ENCODE measurements at places on chromosomes 2 and 18.

- no peak for DNase-seq
These were observed 19.1 kb downstream of the KCNE4 start for GRCh38 chr2:223071139-223071538.

DNA sequence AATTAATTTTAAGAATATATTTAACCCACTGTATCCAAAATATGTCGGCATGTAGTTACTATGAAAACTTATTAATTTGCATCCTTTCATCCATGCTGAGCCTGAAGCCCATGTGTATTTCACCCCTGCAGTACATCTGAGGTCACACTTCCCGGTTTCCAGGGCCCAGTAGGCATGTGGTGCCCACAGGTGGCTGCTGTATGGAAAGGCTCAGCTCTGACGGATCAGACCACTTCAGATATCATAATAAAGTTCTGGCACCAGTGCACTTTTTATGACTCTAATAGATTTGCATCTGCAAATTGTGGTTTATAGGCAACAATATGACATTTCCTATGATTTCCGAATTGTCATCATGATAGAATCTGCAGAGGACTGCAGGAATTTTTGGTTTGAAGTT lies 22.5 kb downstream of the SH3RF3 start:
- no peak for DNase-seq

DNA sequence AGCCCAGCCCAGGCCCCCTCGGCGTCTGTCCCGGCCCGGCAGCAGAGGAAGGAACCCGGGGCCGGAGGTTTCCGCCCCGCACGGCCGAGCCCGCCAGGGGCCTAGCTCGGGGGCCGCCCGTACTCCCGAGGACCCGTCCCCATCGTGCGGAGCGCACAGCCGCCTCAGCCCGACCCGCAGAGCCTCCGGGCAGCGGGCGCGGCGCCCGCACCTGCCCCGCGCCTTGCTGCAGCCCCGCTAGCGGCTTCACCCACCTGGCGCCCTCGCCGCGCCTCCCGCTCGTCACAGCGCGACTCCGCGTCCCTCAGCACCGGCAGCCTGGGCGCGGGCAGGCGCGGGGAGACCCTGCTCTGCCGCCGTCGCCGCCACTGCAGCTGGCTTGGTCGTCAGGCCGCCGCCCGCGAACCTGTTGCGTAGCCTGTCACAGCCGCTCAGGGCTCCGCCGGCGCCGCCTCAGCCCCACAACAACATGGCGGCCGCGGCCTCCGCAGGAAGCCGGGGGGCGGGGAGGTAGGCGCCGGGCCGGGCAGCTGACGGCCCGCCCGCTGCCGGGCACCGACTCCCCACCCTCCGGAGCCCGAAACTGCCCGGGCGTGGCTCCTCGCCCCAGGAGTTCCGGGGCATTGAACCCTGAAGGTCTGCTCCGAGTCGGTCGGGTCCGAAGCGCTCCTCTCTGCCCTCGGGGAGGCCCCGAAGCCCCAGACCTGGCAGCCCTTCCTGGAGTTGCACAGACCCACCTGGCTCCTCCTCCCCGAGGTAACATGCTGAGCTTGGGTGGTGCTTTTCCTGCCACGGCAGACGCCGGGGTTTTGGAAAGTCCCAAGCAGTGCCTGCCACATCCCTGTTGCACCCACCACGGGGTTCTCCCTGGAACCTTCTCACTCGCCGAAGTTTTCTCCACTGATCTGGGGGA lies at the start of gene ITSN2:
Gene ITSN2 (minus strand): TSS at position 487 of the 913 bp plus-strand sequence. CDS start 32,454 bp downstream, outside the sequence.
- peak; percentile 88 for DNase-seq

DNA sequence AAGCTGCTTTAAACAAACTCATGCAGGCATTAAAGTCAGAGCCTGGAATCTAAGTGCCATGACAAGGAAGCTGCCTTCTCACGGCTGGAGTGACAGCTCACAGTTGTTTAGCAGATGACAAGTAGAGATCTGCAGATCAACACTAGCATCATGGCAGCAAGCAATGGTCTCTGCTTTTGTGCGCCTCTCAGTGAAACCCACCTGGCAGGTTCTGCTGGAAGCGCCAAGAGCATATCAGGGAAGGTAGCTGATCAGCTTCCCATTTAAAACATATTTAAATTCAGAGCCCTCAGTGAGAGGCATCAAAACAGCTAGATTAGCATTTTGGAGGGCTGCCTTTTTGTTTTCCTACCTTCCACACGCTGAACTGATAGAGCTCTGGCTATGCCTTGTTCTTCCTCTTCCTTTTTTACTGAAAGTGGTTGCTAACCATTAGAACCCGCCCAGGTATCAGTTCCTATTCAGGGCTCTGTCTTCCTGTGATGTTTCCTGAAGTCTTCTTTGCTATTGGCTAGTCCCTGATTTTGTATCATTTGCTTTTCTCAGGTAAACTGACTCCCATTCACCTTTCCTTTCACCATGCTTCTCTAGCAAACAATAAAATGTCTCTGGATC lies 70.8 kb downstream of the TMEM200C start:
- DNase-seq = no peak

- no peak for DNase-seq
These were observed 596.2 kb downstream of the ARHGAP15 start for GRCh38 chr2:143725400-143725799.

- no peak for DNase-seq
These were observed 113.2 kb downstream of the PIGN start for GRCh38 chr18:62073461-62074281.

DNA sequence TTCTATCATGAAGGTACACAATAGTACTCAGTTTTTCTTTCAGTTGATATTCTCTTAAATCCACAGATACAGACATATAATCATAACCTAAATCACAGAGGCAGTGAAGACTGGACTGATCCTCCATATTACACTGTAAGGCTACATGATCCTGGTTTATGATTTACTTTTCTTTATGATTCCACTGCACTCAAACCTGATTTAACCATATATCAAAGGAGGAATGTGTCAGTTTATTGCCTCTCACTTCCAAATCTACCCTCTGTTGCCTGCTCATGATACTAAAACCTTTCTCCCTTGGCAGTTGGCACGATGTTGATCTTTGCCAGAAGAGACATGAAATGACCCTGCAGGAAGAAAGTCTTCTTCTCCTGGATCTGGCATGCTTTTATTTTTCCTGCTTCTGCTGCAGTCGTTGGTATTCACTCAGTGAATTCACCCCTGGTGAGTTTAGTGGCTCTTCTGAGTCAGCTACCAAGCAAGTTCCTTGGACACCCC lies 426.4 kb downstream of the MBD2 start:
- DNase-seq = no peak

- no peak for DNase-seq
These were observed 667.0 kb downstream of the TSN start for GRCh38 chr2:122422384-122422991.

GRCh38 chr18:58314284-58314683 lies 270.3 kb downstream of the NEDD4L start:
- no peak for DNase-seq

DNA sequence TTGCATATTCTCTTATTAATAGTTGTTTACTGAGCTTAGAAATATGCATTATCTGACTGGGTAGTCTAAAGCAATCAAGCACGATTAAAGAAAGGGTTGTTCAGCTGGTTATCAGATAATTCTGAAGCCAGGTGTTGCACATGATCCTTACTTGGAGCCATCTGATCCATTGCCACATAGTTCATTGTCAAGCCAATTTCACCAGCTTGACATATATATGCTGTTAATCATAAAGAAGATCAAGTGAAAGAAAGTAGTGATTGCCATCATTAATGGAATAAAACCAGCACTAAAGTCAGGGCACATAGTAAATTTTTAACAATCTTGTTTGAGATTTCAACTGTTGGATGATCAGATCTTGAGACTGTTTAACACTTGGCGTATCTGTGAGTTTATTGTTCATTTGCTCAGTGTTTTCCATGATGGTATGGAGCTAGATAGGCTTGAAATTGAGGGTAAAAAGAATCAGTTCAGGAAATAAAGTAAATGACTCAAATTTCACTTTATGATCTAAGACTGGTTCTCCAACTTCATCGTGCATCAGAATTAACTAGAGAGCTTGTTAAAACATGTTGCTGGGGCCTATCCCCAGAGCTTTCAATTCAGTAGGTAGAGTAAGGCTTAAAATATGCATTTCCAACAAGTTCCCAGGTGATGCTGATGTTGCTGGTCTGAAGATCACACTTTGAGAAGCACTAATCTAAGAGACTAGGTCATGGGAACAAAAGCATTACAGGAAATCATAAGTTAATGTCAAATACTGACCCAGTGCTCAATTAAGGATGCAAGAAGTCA lies 539.6 kb downstream of the SATB2 start:
- no peak for DNase-seq

DNA sequence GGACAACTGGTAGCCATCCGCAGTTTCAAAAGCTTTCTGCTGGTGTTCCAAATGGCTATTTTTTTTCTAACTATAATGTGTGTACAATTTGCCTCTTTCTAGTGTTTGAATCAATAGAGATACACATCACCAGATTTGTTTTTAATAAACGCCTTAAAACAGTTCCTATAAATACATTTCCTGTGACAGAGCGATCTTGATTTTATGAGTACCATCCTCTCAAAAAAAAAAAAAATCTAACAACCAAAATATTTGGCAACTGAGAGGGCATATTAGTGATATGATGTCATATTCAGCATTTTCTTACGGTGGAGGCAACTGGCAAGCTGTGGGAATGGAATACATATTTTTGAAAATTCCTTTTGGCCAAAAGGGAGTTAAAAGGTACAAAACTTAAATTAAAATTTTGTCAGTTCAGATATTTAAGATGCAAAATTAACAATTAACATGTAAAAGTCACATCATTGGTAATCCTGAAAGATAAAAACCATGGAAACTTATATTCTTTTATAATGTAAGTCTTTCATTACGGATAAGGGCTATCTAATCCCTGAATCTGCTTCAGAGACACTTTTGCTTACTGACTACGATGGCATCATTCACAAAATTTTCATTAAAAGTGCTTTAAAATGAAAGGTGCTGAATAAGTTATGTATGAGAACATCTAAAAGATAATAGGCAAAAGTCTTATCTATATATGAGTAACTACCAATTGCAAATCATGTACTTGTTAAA lies 268.4 kb downstream of the TCF4 start:
- DNase-seq = no peak

DNA sequence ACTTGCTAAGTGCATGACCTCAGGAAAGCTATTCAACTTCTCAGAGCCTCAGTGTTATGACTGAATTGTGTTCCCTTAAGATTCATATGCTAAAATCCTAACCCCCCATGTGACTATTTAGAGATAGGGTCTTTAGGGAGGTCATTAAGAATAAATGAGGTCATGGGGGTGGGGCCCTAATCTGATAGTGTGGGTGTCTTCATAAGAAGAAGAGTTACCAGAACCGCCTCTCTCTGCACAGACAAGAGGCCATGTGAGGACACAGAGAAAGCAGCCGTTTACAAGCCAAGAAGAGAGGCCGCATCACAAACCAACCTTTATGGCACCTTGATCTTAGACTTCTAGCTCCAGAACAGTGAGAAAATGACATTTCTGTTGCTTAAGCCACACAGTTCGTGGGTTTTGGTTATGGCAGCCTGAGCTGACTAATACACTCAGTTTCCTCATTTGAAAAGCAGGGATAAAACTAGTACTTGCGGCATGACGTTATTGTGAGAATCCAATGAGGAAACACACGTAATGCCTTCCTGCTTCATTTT lies 9.9 kb downstream of the SH2D6 start:
- DNase-seq = no peak

Data from NCI-H1417 (cell line).